CD4-positive, CD25-positive, alpha-beta regulatory T cell (primary cell): ENCODE measurements at places on chromosomes 6 and 20. TPM values are rescaled to one million over a fixed set of nuclear protein-coding genes. Genes with fewer than 3 reads are reported as not detected.

GRCh38 chr20:37279820-37280219 lies 9.6 kb upstream of the MANBAL start:
- peaks cover 11% of the 10 kb centered on the region for H3K27me3 ChIP-seq
- H3K27ac ChIP-seq: no peak overlapping the region
- no peak for DNase-seq
- H3K36me3 ChIP-seq: no peaks in the 10 kb centered on the region
- H3K4me3 ChIP-seq: no peak overlapping the region

DNA sequence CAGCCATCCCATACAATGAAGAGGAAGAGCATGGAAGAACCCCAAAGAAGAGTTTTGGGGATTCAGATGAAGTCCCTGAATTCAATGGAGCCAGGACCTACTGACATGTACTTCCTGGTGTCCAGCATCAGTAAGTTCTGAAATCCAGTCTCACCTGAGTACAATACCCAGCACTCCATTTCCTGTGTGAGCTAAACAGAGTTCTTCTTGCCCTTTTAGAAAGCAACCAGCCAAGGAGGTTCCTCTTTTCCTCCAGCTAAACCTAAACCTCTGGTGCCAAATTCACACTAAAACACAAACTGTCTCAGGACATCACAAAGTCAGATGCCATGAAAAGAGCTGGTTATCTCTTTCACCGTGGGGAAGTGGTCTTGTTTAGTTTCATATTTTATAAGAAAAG lies 71.5 kb downstream of the PKHD1 start:
- no peaks in the 10 kb centered on the region for H3K27me3 ChIP-seq
- DNase-seq: no peak
- no peaks in the 10 kb centered on the region for H3K36me3 ChIP-seq

- no peak for DNase-seq
- no peaks in the 10 kb centered on the region for H3K4me1 ChIP-seq
- no peak overlapping the region for H3K4me3 ChIP-seq
- H3K36me3 ChIP-seq: no peaks in the 10 kb centered on the region
- H3K27me3 ChIP-seq: no peaks in the 10 kb centered on the region
Observed at GRCh38 chr6:38166411-38167240, 347.1 kb downstream of the ZFAND3 start.

DNA sequence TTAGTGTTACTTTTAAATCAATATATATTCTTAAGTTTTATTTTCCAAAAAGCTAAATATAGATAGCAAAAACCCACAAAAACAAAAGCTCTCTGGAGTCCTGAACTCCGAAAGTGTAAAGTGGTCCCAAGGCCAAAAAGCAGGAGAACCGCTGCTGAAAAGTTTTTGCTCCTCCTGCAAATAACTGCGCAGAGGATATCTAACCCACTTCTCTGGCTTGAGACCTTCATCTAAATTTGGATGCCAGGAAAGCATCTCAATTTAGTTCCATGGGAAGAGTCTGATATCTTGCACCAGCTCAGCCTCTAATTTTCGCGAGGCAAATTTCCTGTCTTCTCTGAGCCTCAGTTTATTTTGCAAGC lies 523 bp downstream of the MRPS10 start:
- peak overlapping the region; percentile 76 for H3K27ac ChIP-seq
- peak overlapping the region; percentile 98 for H3K4me3 ChIP-seq
- H3K4me1 ChIP-seq: peaks cover 25% of the 10 kb centered on the region

- H3K4me1 ChIP-seq: no peaks in the 10 kb centered on the region
- no peaks in the 10 kb centered on the region for H3K36me3 ChIP-seq
- H3K27ac ChIP-seq: no peak overlapping the region
- DNase-seq: no peak
- no peaks in the 10 kb centered on the region for H3K27me3 ChIP-seq
Observed at GRCh38 chr20:20161611-20162010, 109.3 kb downstream of the CFAP61 start.

The MAP7 gene
- 0.72 TPM for total RNA-seq

The KHDC1L gene
- total RNA-seq: 0.67 TPM

The THBS2 gene
- not detected for total RNA-seq

The SNAP91 gene
- not detected for total RNA-seq

DNA sequence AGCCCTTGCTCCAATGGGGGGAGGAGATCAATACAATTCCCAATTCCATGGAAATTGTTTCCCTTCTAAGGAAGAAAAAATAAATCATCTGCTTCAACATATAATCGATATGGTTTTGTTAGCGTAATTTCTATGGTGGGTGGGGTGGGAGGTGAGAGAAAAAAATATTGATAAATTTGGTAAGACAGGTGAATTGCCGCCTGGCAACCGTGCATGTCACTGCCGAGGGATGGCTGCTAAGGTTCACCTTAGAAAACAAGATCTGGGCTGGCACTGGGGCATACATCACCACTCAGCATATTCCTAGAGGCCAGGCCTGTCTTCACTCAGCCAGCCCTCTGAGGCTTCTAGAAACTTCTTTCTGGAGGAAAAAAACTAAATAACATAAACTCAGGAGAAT lies 104.1 kb downstream of the ZNF217 start:
- DNase-seq: no peak
- no peaks in the 10 kb centered on the region for H3K27me3 ChIP-seq
- no peaks in the 10 kb centered on the region for H3K4me1 ChIP-seq
- H3K4me3 ChIP-seq: no peak overlapping the region

- peak overlapping the region; percentile 82 for H3K4me3 ChIP-seq
- no peaks in the 10 kb centered on the region for H3K36me3 ChIP-seq
- no peaks in the 10 kb centered on the region for H3K27me3 ChIP-seq
- H3K4me1 ChIP-seq: peaks cover 40% of the 10 kb centered on the region
- peak; percentile 69 for DNase-seq
Observed at GRCh38 chr6:16704401-16705045, 56.7 kb downstream of the ATXN1 start.

- peak overlapping the region; percentile 92 for H3K4me3 ChIP-seq
- H3K4me1 ChIP-seq: peaks cover 20% of the 10 kb centered on the region
- H3K36me3 ChIP-seq: peaks cover 26% of the 10 kb centered on the region
- peak; percentile 19 for DNase-seq
- peak overlapping the region; percentile 89 for H3K27ac ChIP-seq
- peaks cover 2% of the 10 kb centered on the region for H3K27me3 ChIP-seq
Observed at GRCh38 chr6:170584954-170585498, 589 bp upstream of the PDCD2 start.

DNA sequence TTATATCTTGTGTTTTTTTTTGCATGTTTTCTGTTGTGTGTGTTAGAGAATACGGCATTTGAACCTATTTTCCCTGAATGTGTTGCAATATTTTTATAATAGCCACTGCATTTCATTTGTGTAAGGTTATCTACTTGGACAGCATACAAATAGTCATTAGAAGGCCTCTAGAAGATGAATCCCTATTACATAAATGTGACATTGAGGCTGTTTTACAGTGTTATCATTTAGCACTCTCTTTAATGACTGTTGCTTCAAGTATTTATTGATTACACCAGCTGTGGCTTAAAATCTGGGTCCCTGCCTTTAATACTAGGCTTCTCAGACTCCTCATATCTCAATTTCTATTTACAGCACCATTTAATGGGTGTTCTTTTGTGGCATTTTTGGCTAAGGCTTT lies 465.8 kb downstream of the FRK start:
- DNase-seq: no peak
- no peak overlapping the region for H3K4me3 ChIP-seq
- H3K27ac ChIP-seq: no peak overlapping the region
- H3K27me3 ChIP-seq: no peaks in the 10 kb centered on the region

The ERVFRD-1 gene
- not detected for total RNA-seq

The NMBR gene
- not detected for total RNA-seq

The C6orf118 gene
- not detected for total RNA-seq

The FAM184A gene
- 7.7 TPM for total RNA-seq
